Mesendoderm (in vitro differentiated cells): ENCODE measurements at places on chromosomes 3 and 15.

DNA sequence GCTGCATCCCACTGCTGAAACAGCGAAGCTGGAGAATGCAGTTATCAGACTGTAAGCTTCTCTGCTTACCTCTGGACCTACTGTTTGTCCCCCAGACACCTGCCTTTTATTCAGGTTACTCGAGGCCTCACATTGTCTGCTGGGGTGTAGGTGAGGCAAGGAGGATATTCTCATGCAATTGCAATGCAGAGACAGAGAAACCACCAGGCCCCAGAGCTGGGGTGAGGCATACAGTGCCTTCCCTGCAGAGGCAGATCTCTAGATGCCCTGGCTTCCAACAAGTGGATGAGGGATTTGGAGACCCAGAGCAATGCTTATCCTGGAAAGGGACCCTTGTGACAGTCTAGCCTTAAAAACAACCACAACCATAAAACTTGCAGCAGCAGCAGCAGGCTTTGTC is 263.4 kb upstream of the ST8SIA2 start:
- no peak for DNase-seq

- peak; percentile 68 for DNase-seq
Measured at GRCh38 chr15:66862111-66862939, 160.3 kb downstream of the SMAD6 start.

DNA sequence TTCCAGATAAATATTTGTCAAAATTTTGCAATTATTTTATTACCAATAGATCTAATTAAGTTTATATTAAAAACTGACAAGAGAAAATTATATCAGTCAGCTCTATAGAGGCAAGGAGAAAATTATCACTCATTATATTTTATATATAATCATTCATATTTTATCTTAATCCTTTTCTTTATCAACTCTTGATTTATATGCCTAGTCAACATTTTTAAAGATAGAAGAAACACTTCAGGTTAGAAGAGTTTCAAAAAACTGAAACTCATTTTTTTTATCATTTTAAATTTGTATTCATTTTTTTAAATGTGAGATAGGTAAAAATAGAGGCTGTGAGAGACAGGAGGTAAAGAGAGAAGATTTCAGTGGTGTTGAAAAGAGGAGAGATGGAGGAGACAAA is 217.3 kb upstream of the P2RY1 start:
- DNase-seq, result no peak

DNA sequence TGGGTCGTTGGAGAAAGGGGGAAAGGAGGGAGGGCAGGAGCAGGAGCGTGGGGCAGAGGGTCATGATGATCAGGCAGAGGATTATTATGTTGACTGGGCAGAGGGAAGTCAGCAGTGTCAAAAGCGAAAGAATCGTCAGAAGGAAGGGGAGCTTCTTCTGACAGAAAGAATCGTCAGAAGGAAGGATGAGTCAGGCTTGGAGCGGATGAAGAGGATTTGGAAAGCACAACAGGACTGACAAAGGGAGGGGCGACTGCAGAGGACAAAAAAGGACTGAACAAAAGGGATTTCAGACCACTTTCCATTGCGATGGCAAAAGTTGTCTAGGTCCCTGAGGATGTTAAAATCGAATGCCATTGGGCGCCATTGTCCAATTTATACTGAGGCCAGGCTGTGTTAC is 1053.5 kb downstream of the SI start:
- no peak for DNase-seq

- no peak for DNase-seq
Measured at GRCh38 chr3:79085171-79085570, 682.6 kb downstream of the ROBO1 start.

DNA sequence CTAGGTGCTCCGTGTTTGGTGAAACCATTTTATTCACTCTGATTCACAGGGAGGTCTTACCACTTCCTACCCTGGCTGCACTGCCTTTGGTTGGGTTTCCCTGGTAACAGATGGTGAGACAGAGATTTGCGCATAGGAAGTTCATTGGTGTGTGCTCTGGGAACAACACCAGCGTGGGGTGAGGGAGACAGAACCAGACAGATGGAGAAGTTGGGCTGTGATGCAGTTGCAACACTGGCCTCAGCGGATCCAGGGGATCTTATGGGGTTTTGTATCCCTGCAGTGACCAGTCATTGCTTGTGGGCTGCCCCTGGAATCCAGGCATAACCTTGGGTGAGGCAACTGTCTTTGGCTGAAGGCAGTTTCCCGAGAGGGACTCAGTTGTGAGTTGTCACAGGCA is 12.5 kb upstream of the IL16 start:
- no peak for DNase-seq

DNA sequence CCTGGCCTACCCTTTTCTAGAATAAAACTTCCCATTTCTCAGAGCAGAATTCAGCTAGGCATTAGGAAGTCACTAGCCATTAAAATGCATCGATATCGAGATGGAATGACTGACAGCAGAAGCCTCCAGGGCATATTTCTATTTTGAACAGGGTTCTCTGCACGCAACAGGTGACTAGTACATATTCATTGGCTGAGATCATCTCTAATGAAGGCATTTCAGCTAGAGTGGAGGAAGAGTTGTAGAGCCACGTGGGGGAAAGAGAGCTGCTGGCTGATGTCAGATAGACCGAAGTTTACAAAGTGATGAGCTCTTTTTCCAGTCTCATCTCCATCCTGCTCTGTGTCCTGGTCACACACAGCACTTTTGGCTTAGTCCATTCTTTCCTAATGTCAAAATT is 7.5 kb downstream of the TMEM40 start:
- peak; percentile 45 for DNase-seq

GRCh38 chr3:159074756-159075701 is 273.2 kb downstream of the MFSD1 start:
- DNase-seq, result peak; percentile 56

DNA sequence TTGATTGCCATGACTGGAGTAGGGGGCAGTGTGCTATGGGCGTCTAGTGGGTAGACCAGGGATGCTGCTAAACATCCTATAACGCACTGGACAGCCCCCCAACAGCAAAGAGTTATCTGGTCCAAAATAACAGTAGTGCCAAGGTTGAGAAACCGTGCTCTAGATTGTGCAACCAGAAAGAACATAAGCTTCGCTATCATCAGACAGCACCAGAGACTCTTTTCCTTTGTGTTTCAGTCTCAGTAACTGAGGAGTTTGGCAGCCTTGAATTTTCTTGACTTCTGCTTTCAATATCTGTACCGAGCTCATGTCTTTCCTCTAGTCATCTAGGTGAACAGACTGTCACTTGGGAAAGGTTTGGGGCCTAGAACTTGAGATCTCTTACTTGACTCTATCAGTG is 8.8 kb downstream of the ARID3B start:
- no peak for DNase-seq

GRCh38 chr3:180274536-180274935 is 237.8 kb upstream of the PEX5L start:
- DNase-seq, result peak; percentile 42

- peak; percentile 45 for DNase-seq
Measured at GRCh38 chr3:40869939-40870338, 329.4 kb upstream of the CTNNB1 start.

DNA sequence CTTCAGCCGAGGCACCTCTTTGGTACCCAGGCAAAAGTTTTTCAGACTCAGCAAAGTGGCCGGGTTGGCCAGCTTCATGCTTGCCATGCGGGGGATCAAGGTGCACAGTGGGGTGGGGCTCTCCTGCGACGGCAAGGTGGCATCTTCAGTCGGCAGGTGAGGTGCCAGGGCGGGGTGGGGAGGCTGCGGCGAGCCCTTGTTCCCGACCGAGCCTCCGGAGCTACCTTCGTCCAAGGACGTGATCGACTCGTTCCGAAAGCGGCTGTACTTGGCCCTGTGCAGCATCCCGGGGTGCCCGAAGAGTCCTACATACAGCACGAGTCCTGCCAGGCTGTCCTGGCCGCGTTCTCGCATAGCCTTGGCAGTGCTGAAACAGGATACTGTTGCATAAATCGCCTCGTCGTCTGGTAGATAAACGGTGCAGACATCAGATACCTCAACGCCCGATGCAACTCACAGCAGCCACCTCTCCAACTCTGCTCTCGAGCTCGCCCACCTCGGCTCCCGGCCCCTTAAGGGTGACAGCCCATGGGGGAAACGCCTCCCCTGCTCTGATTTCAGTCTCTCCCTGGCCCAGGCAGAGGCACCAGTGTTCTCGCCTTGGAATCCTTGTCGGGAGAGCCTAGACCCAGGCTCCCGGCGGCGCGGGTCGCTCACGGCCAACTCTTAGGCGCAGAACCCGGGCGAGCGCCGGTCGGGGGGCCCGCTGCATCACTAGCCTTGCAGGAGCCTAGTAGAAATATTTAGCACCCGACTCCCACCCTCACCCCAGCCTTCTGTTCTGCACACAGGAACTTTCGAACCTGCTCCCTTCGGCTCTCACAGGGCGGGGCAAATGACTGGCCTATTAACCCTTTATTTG is 826 bp downstream of the SHC4 start:
- peak; percentile 49 for DNase-seq

DNA sequence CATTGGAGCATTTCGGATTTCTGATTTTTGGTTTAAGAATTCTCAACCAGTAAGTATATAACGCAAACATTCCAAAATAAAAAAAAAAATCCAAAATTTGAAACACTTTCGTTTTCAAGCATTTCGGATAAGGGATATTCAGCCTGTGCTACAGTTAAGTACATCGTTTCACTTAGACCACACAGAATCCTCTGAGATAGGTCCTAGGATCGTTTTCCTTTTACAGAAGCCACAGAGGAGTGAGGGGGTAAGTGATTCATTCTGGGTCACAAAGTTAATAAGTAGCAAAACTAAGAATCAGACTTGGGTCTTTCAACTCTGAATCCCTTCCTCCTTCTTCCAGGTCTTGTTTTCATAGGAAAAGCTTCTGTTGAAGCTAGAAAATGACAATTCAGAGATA is 249.3 kb downstream of the BBX start:
- no peak for DNase-seq

DNA sequence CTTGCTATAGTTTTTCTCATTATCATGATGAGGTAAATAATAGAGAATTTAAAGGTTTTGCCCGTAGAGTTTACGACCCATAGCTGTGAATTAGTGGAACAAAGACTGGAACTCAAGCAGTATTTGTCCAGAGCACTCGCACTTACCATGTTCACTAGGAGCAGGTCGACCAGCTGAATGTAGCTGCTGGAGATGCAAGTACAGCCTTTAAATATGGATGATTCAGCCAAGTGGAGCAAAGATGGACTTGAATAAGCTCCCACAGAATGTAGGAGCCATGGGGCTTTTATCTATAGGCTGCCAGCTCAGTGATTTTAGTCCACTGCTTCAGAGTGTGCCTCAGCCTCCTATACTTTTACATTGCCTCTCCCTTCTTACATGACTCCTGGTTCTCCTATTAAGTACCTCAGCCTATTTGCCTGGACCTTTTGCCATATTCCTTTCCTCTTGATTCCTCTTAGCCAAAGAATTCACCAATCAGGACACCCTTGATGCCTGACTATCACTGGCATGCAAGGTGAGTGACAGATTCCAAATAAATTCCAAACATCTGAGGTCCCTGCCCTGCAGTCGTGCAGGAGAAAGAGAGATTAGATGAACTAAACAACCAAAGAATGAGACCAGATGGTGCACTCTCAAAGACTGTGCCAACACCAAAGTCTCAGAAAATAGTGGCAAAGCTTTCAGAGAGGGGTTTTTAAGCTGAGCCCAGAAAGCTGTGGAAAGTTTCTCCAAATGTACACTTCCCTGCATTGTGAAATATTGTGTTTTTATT is 3.9 kb downstream of the MKRN3 start:
- peak; percentile 13 for DNase-seq

GRCh38 chr15:43912208-43912607 is 85.4 kb downstream of the WDR76 start:
- DNase-seq, result no peak

DNA sequence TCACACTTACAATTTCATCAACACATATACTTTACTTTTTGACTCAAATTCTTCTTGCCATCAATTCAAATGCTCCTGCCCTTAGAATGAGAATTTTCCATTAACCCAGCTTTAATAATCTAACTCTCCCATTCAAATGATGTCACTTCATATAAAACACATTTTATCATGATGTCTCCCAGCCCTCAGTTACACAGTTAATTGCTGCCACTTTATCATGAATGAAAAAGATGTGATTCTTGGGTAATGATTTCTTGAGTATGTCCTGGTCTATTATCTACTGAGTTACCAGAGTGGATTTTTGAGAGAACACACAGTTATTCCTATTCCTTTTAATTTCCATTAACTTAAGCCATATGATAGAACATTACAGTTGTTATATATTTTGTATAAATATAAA is 7.6 kb downstream of the AGTR1 start:
- DNase-seq, result no peak

DNA sequence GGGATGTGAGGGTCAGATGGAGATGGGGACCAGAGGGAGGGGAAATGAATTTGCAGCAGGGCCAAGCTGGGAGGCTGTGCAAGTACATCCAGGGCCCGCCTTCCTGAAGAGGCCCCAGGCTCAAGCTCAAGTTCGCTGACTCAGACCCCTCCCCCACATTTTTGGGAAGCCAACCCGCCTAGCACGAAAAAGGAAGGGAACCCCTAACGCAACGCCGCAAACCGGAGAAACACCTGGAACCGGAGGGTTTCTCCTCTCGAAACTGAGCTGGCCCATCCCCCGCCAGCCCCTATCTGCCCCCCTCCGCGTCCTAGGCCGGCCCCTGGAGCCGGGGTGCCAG is 624 bp downstream of the AP3B2 start:
- DNase-seq, result peak; percentile 87

DNA sequence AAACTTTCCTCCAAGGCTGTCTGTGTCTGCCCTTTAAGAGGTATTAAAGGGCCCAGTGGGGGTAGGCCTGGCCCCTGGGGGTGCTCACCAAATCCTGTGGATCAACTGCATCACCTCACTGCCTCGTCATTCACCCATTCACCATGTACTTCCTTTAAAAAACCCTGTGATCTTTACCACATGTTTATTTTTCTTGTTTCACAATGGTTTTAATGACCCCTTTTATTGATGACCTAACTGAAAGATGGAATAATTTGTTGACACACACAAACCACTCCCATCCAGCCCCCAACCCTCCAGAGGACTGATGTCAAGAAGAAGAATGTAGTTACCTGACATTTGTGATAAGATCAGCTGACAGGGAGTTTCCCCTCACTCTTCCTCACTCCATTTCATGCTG is 40.8 kb downstream of the KCNAB1 start:
- DNase-seq, result no peak

DNA sequence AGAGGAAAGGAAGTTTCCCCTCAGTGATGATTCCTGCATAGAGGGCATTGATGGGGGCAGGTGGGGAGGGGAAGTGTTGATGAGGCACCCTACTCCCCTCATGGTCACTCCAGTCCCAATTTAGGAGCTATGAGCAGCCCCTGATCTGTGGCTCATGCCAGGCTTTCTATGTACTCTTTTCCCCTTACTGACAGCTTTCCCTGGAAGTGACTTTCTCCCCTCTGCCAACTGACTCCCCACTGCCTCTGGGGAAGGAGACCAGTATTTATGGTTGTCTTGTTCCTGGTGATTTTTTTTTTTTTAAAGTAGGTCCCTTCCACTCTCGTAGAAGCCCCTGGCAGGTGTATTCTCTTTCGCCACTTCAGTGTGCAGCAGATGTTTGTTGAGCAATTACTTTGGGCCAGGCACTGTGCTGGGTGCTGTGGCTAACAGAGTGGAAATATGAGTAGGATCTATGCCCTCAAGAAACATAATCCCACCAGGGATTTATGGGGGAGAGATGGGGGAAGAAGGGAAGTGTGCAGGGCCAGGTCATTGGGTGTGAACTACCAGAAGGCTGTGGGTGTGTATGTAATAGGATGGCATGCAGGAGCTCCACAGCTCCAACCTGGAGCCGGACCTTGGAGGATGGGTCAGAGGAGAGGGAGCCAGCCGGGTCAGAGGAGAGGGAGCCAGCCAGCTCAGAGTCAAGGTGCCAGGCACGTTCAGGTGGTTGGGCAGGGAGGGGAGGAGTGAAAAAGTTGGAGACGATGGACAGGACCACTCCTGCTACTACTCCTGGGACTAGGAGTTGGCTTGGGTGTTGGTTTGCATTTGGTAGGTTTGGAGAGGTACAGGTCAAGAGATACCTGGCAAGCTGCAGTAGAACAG is 3.5 kb downstream of the SMAD6 start:
- DNase-seq, result no peak
